MCF 10A (cell line): ENCODE measurements at places on chromosomes 12 and 14. TPM values are rescaled to one million over a fixed set of nuclear protein-coding genes. Genes with fewer than 3 reads are reported as not detected.
A peak's percentile ranks its signal among the peaks of the same experiment; 100 is the strongest.

The TEX52 gene
- total RNA-seq = not detected in 2 replicates

- peaks cover 21% of the 10 kb centered on the region for H3K4me1 ChIP-seq
- H3K4me3 ChIP-seq = peak overlapping the region; percentile 89
- DNase-seq = no peak
- peak overlapping the region; percentile 98 for H3K27ac ChIP-seq
- peaks cover 12% of the 10 kb centered on the region for H3K36me3 ChIP-seq
Measured at GRCh38 chr14:32202491-32202997, 525 bp downstream of the RNU6-8 start.

The IKBIP gene
- 29.2 and 43.0 TPM in 2 replicates for total RNA-seq

The PLEKHD1 gene
- total RNA-seq = 0.05 TPM in 1 of 2 replicates, not detected in the other

GRCh38 chr12:127046467-127046866 lies 1220.5 kb upstream of the TMEM132C start:
- no peak for DNase-seq
- H3K36me3 ChIP-seq = no peaks in the 10 kb centered on the region
- H3K27me3 ChIP-seq = no peaks in the 10 kb centered on the region
- H3K4me1 ChIP-seq = peaks cover 6% of the 10 kb centered on the region
- H3K4me3 ChIP-seq = no peak overlapping the region

- no peak for DNase-seq
- H3K36me3 ChIP-seq = no peaks in the 10 kb centered on the region
- H3K27ac ChIP-seq = no peak overlapping the region
- peaks cover 7% of the 10 kb centered on the region for H3K4me1 ChIP-seq
- H3K4me3 ChIP-seq = no peak overlapping the region
Measured at GRCh38 chr12:111943929-111944328, 69.0 kb downstream of the TMEM116 start.

- no peak for DNase-seq
- H3K4me3 ChIP-seq = no peak overlapping the region
- H3K36me3 ChIP-seq = no peaks in the 10 kb centered on the region
- no peak overlapping the region for H3K27ac ChIP-seq
Measured at GRCh38 chr12:52370926-52371608, 3.8 kb upstream of the KRT85 start.

The TMEM119 gene
- total RNA-seq = not detected in 2 replicates

DNA sequence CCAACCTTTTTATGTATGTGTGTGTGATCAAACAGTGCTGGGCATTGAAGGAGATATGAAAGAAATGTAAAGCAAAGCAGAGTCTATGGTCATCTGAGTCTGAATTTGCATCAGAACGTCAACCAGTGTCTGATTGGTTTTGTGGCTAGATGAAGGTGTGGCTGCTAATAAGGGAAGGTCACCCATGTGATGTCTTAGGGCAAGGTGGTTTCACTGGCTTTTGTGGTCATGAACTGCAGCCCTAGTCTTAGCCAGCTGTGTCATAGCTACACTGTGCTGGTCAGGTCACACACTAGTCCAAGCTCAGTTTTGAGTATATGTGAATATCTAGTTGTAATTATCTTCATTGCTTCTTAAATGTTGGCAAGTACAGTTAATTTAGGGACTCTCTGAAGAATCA lies 105.8 kb downstream of the TGFB3 start:
- DNase-seq = peak; percentile 54
- no peak overlapping the region for H3K4me3 ChIP-seq
- peaks cover 36% of the 10 kb centered on the region for H3K4me1 ChIP-seq
- no peaks in the 10 kb centered on the region for H3K27me3 ChIP-seq

The MLXIP gene
- total RNA-seq = 34.2 and 35.6 TPM in 2 replicates

DNA sequence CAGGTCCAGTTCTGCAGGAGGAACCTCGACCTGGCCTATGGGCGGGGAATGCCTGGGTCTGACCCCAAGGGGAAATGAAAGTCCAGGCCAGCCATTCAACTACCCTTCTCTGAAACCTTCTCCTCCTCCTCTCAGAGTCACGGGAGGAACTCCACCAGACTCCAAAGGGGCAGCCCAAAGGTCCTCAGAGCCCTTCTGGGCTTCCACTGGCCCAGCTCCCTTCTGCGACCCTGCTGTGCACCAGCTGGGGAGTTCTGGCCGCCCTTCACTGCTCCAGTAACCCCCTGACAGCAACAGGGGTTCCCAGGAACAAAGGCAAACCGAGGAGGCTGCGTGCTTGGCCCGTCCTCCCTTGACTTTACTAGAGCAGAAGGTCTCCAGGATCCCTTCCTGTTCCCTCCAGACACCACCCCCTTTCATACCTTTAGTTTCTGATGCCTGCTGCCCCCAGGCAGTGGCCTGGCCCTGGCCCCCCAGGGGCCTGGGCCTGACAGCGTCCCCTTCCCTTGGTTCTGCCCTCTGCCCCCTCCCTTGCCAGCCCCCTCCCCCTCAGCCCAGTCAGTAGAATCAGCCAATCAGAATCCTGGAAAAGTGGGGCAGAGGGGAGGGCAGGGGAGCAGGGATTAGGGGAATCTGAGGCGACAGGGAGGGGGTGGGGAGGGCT lies 850 bp upstream of the ZNF385A start:
- H3K4me1 ChIP-seq = peaks cover 36% of the 10 kb centered on the region
- no peak for DNase-seq
- no peaks in the 10 kb centered on the region for H3K36me3 ChIP-seq

- peaks cover 15% of the 10 kb centered on the region for H3K4me1 ChIP-seq
- no peaks in the 10 kb centered on the region for H3K36me3 ChIP-seq
- H3K27ac ChIP-seq = no peak overlapping the region
- DNase-seq = no peak
- H3K4me3 ChIP-seq = no peak overlapping the region
Measured at GRCh38 chr12:65775720-65776119, 48.6 kb upstream of the HMGA2 start.

- H3K27me3 ChIP-seq = no peaks in the 10 kb centered on the region
- H3K36me3 ChIP-seq = peaks cover 44% of the 10 kb centered on the region
- H3K4me3 ChIP-seq = no peak overlapping the region
- peak overlapping the region; percentile 59 for H3K27ac ChIP-seq
Measured at GRCh38 chr14:75044322-75044721, 6.9 kb downstream of the MLH3 start.

DNA sequence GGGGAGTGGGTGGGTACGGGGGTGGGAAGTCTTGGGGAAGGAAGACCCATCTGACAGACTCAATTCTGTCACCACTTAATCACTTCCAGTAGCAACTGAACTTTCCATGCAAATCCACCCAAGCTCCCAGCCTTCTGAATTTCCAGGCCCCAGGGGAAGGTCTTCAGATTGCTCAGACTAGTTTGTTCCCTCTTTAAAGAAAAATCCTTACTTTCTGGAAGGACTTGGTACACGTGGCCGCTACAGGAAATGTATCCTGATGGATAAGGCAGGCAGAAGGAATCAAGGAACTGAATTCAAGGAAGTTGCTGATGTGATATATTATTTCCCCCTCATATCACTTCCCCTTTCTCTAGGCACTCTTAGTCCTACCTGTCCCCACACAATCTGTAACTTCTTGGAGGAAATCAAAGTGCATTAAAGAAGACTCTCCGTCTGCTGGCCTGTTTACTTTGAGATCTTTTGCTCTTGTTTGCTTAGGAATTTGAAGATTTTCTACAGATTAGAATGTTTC lies 6.4 kb downstream of the NFKBIA start:
- H3K27me3 ChIP-seq = no peaks in the 10 kb centered on the region
- peak overlapping the region; percentile 84 for H3K27ac ChIP-seq
- no peak for DNase-seq
- no peak overlapping the region for H3K4me3 ChIP-seq
- peaks cover 31% of the 10 kb centered on the region for H3K4me1 ChIP-seq

DNA sequence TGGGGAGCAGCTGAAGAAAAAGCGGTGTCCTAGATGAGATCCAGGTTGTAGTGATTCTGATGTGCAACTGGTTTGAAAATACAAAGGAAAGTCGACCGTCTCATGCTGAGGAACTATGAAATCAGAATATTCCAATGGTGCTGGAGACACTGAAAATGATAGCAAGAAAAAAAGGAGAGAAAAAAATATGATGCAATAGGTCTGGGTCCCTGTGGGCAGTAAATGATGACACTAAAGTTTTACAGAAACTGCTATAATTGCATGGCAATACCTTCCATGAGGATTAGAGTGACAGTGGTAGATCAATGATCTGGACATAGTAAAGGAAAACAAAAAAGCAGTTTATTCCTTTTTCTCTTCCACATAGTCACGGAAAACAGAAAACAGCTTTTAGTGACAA lies 2.3 kb downstream of the PYM1 start:
- peak overlapping the region; percentile 93 for H3K27ac ChIP-seq
- peaks cover 28% of the 10 kb centered on the region for H3K4me1 ChIP-seq
- H3K27me3 ChIP-seq = no peaks in the 10 kb centered on the region

DNA sequence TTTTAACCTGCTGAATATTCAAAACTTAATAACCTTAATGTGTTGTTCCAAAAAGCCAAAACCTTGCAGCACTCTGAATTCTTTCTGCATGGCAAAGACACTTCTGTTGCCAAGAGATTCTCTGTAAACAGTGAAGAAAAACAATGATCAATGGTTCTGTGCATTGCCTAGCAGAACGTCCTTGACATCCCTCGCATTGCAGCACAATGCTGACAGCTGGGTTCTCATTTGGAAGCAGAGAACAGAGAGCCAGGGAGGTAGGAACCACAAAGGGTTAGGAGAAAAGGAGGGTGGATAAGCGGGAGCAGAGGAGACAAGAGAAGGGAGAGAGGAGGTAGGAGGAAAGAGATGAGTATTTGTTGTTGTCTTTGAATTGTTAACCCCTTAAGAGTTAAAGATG lies 501.1 kb downstream of the NAV3 start:
- H3K4me1 ChIP-seq = no peaks in the 10 kb centered on the region
- H3K4me3 ChIP-seq = no peak overlapping the region

The KRT84 gene
- total RNA-seq = not detected in 2 replicates

The DNAH10 gene
- total RNA-seq = 0.21 and 0.22 TPM in 2 replicates

DNA sequence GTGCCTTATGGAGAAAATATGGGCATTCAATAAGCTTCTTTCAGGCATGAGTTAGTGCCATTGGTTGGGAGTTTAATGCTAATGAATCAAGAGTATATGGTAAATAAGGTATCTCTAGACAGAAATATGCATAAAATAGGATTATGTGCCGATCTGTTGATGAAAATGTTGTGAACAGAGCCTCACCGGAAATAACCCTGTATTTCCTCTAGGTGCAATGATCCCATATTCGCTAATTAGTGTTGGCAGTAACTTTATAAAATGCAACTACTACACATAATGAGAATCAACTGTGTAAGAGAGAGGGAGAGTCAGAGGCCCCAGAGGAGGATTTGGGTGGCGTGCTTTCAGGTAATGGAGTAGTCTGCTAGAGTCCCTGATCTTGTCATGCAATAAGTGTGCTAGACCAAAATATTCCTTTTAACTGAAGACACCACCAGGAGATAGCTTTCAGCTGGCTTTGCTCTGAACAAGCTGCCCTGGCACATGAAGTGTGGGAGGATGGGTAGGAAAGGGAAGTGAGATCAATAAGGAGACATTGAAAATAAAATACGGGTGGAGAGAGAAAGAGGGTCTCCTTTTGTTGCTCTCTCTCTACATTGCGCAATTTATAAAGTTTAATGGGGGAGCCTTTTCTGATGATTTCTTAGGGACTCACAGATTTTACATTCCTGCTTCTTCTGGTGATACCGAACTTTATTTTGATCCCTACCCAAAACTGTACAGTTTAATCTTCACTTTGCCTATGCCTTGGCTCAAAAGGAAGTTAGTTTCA lies 68.6 kb upstream of the PLXNC1 start:
- no peak overlapping the region for H3K4me3 ChIP-seq
- H3K27ac ChIP-seq = no peak overlapping the region
- DNase-seq = no peak
- peaks cover 15% of the 10 kb centered on the region for H3K4me1 ChIP-seq
- H3K27me3 ChIP-seq = no peaks in the 10 kb centered on the region

DNA sequence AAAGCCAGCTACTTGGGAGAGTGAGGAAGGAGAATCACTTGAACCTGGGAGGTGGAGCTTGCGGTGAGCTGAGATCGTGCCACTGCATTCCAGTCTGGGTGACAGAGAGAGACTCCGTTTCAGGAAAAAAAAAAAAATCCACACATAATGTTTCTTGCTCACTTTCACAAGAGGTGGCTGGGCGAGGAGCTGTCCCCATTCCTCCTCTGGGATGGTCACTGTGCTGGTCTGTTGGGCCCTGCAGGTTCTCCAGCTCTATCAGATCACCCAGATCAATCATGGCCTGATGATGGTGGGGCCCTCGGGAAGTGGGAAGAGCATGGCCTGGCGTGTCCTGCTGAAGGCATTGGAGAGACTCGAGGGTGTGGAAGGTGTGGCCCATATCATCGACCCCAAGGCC lies 47.3 kb downstream of the DYNC1H1 start:
- H3K4me3 ChIP-seq = no peak overlapping the region
- no peaks in the 10 kb centered on the region for H3K27me3 ChIP-seq
- DNase-seq = no peak
- no peak overlapping the region for H3K27ac ChIP-seq
- peaks cover 95% of the 10 kb centered on the region for H3K36me3 ChIP-seq
- no peaks in the 10 kb centered on the region for H3K4me1 ChIP-seq

- H3K36me3 ChIP-seq = no peaks in the 10 kb centered on the region
- DNase-seq = peak; percentile 13
- H3K27me3 ChIP-seq = no peaks in the 10 kb centered on the region
Measured at GRCh38 chr12:28795311-28795710, 353.8 kb upstream of the FAR2 start.

GRCh38 chr14:58131386-58131785 lies 20.6 kb downstream of the ARMH4 start:
- H3K4me3 ChIP-seq = no peak overlapping the region
- DNase-seq = no peak
- no peaks in the 10 kb centered on the region for H3K36me3 ChIP-seq
- H3K4me1 ChIP-seq = peaks cover 7% of the 10 kb centered on the region
- H3K27ac ChIP-seq = no peak overlapping the region
